Stomach (tissue), 19 donors: ENCODE measurements at places on chromosomes 2 and 18. TPM values are rescaled to one million over a fixed set of nuclear protein-coding genes. Genes with fewer than 3 reads are reported as not detected.

DNA sequence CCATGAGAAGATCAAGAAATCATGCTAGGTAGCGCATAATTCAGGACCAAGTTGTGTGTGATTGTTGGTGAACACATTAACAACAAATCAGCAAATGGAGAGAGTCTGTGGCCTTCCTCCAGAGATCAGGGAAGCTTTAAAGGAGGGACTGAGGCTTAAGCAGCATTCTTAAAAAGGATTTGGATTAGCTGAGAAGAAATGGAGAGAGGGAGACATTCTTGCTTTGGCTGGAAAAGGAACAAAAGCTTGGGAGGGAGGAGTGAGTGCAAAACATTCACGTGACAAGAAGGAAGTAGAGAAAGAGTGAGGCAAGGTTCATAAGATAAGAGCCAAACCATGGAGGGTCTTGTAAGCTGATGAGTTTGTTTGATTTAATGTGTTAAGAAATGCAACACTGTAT, 75.6 kb downstream of the SRD5A2 start:
- DNase-seq: no peak

DNA sequence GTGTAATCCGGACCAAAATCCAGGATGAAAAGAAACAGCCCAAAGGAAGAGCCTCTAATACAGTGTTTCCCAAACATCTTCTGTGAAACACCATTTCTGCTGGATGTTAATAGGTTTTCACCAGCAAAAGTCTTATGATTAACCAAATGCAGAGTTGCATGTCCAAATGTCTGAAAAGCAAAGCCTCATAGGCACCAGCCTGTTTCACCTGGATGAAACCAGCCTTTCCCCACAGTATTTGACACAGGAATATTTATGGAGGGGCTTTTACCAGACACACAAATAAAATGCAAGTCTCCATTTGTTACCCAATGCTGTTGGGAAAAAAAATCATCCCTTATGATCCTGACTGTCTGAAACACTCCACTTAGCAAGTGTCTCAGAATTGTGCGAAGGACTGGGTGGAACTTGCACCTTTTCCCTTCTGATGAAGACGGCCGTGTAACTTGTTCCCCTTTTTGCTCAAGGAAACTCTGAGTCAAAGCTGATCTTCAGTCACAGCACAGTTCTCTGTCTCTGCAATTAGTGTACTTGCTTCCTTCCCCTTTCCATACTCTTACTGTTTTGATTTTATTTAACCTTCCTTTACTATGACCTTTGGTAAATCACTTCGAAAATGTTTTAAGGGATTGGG, 70.3 kb upstream of the IL1R2 start:
- DNase-seq: no peak

DNA sequence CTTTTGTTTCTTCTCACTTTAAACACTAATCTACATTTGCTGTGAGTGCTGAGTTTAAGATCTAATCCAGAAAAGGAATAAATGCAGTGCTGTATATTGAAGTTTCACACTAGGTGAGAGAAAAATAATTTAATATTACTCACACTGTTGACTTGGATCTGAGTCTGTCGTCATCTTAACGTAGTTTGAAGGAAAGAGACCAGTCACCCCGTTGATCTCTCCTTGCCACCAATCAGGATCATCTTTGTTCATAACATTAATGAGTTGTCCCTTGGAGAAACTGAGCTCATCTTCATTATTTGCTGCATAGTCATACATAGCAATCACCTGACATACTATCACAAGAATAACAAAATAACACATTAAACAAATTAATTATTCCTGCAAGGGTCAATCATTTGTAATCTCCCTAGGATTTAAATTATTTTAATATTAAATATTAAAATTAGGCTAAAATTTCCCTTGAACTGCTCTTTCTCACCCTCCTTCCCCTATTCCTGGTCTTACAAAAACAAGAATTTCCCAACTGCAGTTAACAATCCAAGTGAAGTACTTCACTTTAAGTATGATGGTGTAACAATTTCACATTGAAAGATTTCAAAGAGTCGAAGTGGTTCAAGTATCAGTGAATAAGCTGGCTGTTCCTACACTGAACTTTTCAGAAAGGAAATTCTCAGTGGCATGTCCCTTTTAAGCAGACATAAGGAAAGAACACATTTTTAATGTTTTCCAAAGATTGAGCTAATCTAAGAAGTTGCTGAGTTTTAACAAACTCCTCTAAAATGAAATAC, 71.3 kb downstream of the FAM228A start:
- DNase-seq: no peak

DNA sequence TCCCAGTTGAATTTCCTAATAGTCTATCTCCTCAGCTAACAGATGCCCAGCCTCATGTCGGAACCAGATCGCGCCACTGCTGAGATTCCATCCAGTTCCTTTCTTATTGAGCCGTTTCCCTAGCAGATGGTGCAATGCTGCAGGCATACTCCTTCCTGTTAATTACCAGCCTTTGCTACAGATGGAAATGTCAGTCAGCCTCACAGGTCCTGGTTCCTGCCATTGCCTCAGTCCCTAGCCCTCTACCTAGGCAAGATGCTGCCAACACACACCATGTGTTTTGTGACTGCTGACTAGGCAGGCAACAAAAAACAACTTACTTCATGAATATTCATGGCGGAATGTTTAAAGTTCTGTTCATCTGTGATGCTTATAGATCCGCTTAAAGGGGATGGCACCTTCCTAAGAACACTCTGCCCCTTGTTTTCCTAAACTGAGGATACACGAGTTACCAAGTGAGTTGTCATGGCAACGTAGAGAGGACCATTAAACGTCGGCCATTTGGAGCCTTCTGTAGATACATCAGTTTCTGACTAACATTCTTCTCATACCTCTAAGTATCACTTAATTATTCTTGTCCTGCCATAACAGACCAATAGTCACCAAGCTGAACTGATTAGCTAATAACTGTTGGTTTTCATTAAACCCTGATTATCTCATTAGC, 749.5 kb downstream of the RNF144A start:
- no peak for DNase-seq

GRCh38 chr2:126761981-126762878, 106.3 kb downstream of the GYPC start:
- peak; percentile 32 for DNase-seq

- no peak for DNase-seq
Observed at GRCh38 chr18:78856569-78857313, 122.9 kb upstream of the SALL3 start.

The NFATC1 gene
- polyA plus RNA-seq: 2.6 TPM

The CD8B gene
- polyA plus RNA-seq: 0.68 TPM
